MCF 10A (cell line): ENCODE measurements at places on chromosomes 4 and X. TPM values are rescaled to one million over a fixed set of nuclear protein-coding genes. Genes with fewer than 3 reads are reported as not detected.

DNA sequence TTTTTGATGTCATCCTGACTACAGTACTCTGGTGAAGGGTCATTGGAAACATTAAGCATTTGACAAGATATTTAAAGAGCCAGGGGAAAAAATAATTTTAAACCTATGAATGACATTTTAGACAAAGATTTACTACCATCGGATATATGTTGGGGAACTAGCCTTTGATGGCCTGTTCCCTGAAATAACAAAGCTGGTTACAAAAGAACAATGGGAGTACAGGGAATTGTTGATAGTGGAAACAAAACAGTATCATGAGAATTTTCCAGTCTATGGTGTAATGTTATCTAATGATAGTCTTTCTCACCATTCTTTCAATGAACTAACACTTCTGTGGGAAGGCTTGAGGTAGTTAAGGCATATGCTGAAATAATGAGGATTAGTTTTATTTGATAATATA, 125.9 kb upstream of the KLHL4 start:
- no peaks in the 10 kb centered on the region for H3K4me1 ChIP-seq
- H3K36me3 ChIP-seq: no peaks in the 10 kb centered on the region
- peaks cover 40% of the 10 kb centered on the region for H3K27me3 ChIP-seq

DNA sequence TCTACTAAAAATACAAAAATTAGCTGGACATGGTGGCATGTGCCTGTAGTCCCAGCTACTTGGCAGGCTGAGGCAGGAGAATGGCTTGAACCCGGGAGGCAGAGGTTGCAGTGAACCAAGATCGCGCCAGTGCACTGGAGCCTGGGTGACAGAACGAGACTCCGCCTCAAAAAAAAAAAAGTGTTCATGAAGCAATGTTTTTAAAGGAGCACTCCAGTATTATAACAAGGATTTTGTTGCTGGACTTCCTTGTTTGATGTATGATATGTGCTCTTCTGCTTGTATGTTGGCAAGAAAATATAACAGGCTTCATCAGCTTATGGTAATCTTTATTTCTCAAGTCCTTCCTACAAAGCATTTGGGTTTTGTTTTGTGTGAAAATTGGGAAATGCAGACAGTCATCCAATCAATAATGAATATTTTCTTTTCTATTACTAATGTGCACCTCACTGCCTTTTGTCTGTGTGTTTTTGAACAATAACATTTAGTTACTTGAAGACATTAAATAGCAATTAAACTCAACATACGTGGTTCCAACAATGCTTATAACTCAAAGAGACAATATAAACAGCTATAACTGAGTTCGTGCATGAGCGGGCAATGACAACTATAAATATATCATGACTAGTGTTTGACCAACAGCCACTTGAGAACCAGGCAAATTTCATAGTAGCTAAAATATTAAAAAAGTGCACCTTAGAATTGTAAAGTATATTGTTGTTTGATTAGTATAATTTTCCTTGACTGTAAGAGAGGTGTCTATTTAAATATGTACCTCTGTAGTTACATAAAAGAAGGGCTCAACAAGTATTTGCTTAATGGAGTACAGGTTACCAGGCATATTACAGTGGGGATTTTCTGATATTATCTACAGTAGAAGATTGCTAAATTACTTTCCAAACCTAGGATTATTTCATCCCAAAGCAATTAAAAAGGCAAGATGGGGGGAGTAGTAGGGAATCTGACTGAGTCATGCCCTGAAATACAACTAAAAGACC, 210.7 kb downstream of the PPP3CA start:
- no peaks in the 10 kb centered on the region for H3K27me3 ChIP-seq
- H3K27ac ChIP-seq: no peak overlapping the region
- H3K36me3 ChIP-seq: peaks cover 5% of the 10 kb centered on the region

The ATOH1 gene
- not detected in 2 replicates for total RNA-seq

DNA sequence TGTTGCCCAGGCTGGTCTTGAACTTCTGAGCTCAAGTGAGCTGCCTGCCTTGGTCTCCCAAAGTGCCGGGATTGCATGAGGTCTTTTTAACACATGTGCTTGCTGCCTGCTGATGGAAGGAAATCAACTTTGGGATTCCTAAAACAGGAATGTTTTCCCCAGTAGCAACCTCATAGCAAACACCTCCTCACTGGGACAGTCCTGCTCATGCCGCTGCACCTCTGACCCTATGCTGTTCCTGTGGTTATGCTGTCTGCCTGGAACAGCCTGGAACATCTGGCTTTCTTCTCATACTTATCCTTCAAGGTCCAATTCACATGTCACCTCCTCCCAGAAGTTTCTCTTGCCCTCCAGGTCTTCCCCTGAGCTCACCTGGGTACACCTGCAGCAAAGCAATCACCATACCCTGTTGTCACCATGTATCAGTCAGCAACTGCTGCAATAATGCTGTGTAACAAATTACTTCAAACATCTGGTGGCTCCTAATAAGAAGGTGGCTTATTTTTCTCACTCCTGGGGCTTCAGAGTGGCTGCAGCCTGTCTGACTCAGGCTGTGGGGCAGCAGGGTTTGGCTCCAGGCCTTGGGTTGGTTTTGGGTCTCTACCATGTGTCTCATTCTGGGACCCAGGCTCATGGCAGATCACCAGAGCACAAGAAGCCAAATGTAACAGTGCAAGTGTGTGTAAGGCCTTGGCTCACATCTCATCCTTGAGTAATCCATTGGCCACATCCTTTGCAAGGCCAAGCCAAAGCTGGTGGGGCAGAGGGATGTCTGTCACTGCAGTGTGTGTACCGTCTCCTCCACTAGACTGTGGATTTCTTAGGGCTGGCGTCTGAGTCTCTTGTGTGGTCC, 59.4 kb upstream of the SORCS2 start:
- no peak overlapping the region for H3K4me3 ChIP-seq
- peaks cover 8% of the 10 kb centered on the region for H3K4me1 ChIP-seq
- no peak for DNase-seq
- peaks cover under 1% of the 10 kb centered on the region for H3K27me3 ChIP-seq
- H3K36me3 ChIP-seq: no peaks in the 10 kb centered on the region
- H3K27ac ChIP-seq: no peak overlapping the region

The TCEAL7 gene
- total RNA-seq: not detected in 2 replicates

- H3K27ac ChIP-seq: no peak overlapping the region
- H3K36me3 ChIP-seq: peaks cover 6% of the 10 kb centered on the region
- H3K4me3 ChIP-seq: no peak overlapping the region
- DNase-seq: no peak
- no peaks in the 10 kb centered on the region for H3K27me3 ChIP-seq
Measured at GRCh38 chr4:145960012-145960411, 21.4 kb upstream of the ZNF827 start.

DNA sequence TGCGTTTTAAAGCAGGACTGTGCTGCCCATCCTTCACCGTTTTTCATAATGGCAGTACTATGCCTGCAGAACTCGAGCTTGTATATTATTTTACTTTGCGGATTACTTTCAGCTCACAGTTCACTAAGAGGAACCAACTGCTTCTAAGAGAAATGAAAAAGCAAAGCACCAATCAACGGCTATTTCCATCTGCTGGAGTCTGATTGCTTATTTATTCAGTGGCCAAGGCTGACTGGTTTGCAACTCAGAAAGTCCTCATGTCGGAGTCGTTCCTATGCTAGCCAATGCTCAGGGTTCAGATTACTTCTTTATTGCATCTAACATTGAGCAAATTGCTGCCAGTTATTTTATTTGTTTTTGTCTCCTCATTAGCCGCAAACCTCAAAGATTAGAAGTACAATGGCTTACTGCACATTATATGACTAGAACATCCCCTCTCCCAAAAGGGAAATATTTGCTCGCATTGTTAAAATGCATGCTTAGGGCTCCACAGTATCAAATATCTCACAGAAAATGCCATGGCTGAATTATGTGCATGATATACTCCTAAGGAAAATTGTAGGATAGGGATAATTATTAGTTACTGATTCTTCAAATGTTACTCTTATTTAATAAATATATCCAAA, 1628.2 kb upstream of the ADGRL3 start:
- no peaks in the 10 kb centered on the region for H3K4me1 ChIP-seq
- DNase-seq: no peak
- H3K36me3 ChIP-seq: no peaks in the 10 kb centered on the region
- H3K27ac ChIP-seq: no peak overlapping the region

DNA sequence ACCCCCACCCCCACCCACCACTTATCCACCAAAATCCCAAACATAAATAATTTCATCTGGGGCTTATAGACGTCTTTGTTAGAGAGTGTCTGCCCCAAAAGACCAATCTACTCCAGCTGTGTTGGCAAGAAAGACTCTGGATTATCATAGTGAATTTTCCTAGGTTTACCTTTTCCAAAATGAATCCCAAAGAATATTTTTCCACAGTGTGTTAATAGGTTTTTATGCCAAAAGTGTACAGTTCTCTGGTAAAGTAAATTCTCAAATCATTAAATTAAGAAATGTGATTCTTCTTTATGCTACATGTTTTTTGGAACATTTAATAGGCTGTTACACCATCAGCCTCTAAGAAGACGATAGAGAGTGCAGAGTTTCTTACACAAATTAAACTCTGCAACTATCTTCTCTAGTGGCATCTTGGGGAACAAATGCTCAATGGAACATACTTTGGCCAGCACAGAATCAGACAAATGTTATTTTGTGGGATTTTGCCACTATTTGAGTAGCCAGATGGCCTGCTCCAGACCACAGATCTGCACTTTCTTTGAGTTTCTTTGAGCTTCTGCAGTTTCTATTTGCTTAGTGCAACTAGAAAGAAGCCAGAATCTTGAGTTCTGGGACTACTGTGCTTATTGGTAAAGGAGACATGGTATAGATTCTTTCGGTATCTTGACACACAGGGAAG, 206.0 kb downstream of the KIT start:
- no peaks in the 10 kb centered on the region for H3K36me3 ChIP-seq
- H3K4me1 ChIP-seq: no peaks in the 10 kb centered on the region
- no peak for DNase-seq
- no peak overlapping the region for H3K4me3 ChIP-seq
- peaks cover 28% of the 10 kb centered on the region for H3K27me3 ChIP-seq
- no peak overlapping the region for H3K27ac ChIP-seq

The NOX1 gene
- not detected in 2 replicates for total RNA-seq

GRCh38 chr4:138611721-138612120, 369.6 kb upstream of the SLC7A11 start:
- no peak for DNase-seq
- H3K27ac ChIP-seq: no peak overlapping the region
- H3K4me3 ChIP-seq: no peak overlapping the region
- H3K27me3 ChIP-seq: no peaks in the 10 kb centered on the region
- H3K36me3 ChIP-seq: no peaks in the 10 kb centered on the region

DNA sequence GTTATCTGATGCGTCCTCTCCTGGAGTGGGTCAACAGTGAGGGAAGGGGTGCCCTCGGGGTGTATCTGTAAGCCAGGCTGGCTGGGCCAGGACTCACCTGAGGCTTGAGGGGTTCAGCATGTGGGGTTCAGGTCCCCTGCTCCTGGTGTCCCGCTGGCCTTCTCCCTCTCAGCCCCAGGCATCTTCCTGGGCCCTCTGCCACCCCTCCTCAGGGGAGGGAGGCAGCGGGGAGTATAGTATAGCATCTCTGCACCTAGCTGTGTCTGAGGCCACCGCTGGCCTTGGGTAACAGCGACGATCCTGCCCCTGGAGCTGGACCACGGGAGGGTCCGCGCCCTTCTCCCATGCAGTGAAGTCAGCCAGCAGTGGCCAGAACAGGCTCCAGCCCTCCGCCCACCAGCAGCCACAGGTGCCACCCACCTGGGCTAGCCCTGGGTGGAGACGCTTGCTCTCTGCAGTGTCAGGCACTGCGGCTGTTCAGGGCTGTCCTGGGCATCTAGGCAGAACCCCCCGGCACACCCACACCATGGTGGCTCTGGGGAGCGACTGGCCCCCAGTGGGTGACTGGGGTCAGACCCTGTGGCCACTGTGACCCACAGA, 110.7 kb upstream of the NKX1-1 start:
- peaks cover 11% of the 10 kb centered on the region for H3K27me3 ChIP-seq
- no peak overlapping the region for H3K4me3 ChIP-seq
- H3K36me3 ChIP-seq: no peaks in the 10 kb centered on the region
- no peak for DNase-seq
- H3K4me1 ChIP-seq: no peaks in the 10 kb centered on the region

The AKAP4 gene
- total RNA-seq: not detected in 2 replicates

DNA sequence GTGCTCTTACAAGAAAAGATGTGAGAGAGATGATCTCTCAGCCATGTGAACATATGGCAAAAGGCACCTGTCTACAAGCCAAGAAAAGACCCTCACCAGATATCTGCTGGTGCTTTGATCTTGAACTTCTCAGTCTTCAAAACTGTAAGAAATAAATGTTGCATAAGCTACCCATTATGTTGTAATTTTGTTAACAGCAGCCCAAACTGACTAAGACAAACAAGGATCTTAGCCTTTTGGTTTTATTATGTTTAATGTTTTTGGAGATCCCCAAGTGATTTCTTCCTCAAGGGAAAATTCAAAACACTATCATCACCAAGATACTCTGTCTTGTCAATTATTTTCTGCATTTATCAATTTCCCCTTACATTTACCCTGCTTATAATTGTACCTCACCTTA, 21.8 kb upstream of the CCNI start:
- DNase-seq: no peak
- H3K36me3 ChIP-seq: no peaks in the 10 kb centered on the region
- H3K4me3 ChIP-seq: no peak overlapping the region

The MAGEC1 gene
- total RNA-seq: not detected in 2 replicates

DNA sequence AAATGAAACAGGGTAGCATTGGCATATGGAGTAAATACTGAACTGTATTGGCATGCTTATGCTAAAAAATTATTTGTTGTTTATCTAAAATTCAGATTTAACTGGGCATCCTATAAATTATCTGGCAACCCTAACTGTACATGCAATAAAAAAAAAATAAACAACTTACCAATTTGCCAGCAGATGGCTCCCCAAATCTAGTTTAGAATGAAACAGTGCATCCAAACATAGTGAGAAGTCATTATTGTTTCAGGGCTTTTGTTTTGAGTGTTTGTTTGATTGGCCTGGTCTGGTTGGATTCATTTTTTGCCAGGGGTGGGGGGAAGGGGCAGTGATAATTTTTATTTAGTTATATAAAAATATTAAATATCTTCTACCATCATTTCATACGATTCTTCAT, 12.8 kb upstream of the NSUN7 start:
- peak; percentile 52 for DNase-seq
- no peak overlapping the region for H3K4me3 ChIP-seq
- no peaks in the 10 kb centered on the region for H3K36me3 ChIP-seq
- no peaks in the 10 kb centered on the region for H3K27me3 ChIP-seq
- peaks cover 6% of the 10 kb centered on the region for H3K4me1 ChIP-seq

DNA sequence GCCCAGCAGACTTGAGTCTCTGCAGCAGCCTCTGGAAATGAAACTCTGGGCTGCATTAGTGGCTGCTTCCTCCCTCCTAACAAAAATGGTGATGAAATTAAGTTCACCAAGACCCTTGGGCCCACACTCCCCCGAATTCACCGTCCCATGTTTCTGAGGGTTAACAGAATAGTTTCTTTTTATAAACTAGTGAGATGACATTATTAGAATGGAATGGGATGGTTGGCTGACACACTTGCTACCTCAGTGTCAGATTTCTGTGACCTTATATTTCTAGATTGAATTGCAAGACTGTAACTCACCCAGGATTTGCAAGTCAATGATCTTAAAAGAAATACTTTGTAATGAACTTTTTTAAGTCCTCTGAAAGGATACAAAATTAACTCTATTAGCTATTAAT, 127.1 kb downstream of the SHROOM3 start:
- H3K27me3 ChIP-seq: no peaks in the 10 kb centered on the region
- H3K4me3 ChIP-seq: no peak overlapping the region
- H3K27ac ChIP-seq: peak overlapping the region; percentile 33
- peaks cover 13% of the 10 kb centered on the region for H3K4me1 ChIP-seq
- peak; percentile 30 for DNase-seq
- H3K36me3 ChIP-seq: no peaks in the 10 kb centered on the region

The PLXNA3 gene
- total RNA-seq: 47.6 and 48.0 TPM in 2 replicates

GRCh38 chrX:119093991-119094735, 21.4 kb downstream of the CT47C1 start:
- peak; percentile 34 for DNase-seq
- no peaks in the 10 kb centered on the region for H3K4me1 ChIP-seq
- H3K36me3 ChIP-seq: peaks cover 5% of the 10 kb centered on the region
- H3K27ac ChIP-seq: no peak overlapping the region
- H3K4me3 ChIP-seq: no peak overlapping the region
- H3K27me3 ChIP-seq: peaks cover 47% of the 10 kb centered on the region
